Neuronal stem cell (in vitro differentiated cells): ENCODE measurements at places on chromosomes 12 and 14.
A peak's percentile ranks its signal among the peaks of the same experiment; 100 is the strongest.

DNA sequence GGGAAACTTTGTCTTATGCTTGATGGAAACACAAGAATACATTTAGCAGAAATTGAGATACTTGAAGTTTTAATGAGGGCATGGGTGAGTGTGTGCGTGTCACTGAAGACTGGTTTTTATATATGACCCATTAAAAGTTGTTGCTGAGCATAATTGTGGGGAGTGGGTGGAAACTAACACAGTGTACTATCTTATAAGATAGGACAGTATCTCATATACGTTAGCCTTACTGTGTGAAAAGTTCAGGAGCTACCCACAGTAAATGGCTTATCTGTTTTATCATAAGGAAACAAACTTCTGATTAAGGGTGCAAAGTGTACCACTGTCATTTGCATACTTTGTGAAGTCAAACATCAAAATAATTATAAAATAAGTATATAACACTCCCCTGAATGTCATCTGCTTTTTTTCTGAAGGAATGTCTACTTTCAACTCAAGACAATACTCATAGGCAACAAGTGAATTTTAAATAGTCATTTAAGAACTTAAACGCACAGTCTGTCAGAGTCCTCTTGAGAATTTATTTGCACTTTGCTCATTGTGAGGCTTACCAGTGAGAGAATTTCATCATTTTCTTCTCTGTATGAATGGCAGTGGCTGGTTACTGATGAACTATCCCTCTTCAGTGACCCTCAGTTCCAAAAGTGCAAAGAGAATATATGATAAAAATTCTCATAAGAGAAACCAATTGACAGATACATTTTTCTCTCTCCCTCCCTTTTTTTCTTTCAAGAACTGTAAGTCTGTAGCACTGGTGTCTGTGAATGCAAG is 4.2 kb downstream of the PDE3A start:
- no peak for DNase-seq

DNA sequence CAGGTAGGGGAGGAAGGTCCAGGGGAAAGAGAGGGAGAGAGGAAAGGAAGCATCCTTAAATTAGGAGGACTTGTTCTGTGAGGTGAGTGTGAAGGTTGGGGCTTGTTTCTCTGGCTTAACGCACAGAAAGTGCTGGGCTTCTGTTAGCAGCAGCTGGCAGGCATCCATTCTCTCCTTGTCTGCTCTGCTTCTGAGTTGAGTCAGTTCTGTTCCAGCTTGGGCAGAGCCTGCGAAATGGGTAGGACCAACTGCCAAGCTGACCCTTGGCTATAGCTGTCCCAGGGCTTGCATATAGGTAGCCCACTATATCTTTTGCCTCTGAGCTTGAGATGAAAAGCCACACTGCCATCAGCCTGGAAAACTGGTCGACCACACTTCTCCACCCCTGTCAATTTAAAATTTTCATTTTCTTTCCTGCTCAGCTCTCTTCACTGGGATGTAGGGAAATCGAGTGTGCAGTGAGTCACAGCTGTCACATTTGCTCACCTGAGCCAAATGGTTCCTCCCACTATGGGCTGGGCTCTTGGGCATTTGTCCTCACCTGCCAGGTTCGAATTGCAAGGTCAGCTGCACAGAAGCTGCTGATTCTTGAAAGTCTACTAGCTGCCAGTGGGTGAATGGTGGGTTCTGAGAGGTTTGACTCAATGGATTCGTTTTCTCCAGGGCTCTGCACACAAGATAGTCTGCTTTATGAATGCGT is 256.4 kb upstream of the PWP1 start:
- DNase-seq: no peak

GRCh38 chr12:65156366-65156841 is 13.0 kb upstream of the LEMD3 start:
- no peak for DNase-seq

GRCh38 chr14:103064436-103064835 is 7.1 kb upstream of the CDC42BPB start:
- DNase-seq: no peak

DNA sequence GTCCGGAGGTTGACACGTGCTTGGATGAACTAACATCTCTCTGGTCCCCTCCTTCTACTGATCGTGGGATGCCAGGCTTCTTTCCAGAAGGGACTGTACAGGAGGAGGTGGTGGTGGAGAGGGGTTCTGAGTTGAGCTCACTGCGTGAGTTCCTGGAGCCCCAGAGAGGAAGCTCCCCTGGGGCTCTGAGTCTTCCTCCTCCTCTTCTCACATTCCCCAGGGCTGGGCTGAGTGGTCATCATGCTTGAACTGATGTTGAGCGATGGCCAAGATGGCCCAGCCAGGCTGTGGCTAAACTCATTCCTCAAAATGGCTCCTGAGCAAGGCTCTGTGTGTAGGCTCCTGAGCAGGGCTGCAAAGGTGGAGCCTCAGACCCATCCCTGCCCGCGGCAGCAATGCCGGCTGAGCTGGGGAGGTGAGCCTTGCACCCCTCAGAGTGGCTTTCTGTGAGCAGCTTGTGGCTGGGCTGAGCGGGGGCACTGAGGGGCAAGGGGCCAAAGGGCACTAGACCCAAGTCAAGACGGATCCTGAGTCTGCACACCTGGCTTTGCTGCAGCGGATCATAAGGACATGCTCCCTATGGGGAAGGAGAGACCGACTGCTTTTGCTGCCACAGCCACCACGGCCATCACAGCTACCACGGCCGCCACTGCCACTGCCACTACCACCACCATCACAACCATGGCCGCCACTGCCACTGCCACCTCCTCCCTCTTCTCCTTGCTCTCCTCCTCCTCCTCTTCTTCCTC is 35.4 kb downstream of the MEG3 start:
- DNase-seq: no peak

DNA sequence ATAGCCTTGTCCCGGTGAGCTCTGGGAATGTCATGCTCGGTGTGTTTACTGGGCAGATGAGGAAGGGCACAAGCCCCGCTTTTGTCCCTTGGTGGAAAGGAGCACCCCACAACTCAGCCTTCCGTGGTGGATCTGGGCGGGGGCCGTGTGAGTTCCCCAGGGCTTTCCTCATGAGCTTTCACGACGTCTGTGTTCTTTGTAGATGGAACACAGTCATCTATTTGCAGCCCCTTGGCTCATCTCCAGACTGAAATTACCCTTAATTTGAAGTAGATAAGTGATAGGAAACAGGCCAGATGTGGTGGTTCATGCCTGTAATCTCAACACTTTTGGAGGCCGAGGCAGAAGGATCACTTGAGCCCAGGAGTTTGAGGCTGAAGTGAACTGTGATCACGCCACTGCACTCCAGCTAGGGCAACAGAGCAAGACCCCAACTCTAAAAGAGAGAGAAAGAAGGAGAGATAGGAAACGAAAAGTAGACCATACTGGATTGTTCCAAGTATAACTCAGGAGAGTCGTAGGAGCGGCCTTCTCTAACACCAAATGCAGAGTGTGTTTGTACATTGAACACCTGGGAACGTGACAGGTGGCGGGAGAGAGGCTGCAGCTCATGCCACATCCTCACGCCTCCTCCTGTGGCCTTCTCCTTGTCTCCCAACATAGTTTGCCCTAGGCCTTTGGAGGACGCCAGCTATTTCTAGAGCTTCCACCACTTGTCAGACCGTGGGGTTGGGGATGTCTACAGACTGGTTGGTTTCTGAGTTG is 8.8 kb downstream of the P2RX4 start:
- no peak for DNase-seq

DNA sequence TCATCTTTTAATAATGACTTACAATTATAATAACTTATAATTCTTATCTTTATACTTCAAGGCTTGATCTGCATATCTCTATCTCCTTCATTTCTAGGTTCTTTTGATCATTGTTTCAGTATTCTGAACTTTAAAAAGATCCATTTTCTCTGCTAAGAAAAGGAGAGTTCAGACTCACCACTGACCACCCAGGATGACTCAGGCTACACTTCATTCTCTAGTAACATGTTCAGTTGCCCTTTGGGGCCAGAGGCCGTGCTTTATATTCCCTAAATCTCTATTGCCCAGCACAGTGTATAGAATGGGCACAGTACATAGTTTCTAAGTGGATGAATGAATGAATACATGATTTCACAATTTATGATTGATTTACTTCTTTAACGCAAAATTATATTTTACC is 268.7 kb downstream of the AKAP6 start:
- no peak for DNase-seq

- no peak for DNase-seq
Observed at GRCh38 chr12:130664252-130664651, 51.8 kb downstream of the RIMBP2 start.

- DNase-seq: no peak
Observed at GRCh38 chr12:116656306-116656705, 81.6 kb downstream of the SPRING1 start.

DNA sequence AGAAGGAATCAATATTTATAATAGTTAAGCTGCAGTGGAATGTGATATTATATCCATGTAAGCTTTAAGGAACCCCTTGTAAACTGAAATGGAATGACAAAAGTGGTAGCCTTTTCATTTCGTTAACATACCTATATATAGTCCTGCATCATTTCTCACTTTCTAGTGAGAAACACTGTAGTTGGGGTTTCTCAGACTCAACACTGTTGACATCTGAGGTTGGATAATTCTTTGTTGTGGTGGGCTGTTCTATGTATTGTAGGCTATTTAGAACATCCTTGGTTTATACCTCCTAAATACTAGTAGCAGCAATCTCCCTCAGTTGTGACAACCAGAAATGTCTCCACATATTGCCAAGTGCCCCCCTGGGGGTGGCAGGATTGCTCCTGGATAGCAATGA is 79.1 kb downstream of the RAD52 start:
- DNase-seq: no peak

DNA sequence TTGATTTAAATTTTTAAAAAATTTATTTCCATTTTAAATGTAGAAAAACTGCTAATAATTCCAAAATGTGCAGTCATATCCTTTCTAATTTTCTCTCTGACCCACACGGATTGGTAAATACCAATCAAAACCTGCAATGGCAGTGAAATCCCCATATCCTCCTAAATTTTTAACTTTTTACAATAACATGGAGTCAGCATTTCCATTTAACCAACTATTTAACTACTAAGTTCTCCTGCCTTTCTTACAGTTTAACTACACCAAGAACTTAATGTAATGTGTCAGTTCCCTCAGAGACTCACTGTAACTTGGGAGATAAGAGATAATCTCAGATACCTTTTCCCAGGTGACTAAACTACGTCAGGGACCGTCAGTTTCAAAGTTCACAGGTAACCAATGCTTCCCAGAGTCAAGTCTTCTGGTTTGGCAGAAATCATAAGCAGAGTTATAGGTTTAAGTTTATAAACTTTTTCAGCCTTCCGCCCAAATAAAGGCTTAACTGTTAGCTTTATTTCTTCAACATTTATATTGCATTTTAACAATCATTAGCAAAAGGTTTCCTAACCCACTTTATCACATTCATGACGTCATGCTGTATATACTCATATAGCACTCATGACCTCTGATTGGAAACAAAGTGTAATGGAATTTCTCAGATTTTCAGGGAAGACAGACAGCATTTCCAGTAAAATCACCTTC is 7.6 kb downstream of the KRAS start:
- no peak for DNase-seq

DNA sequence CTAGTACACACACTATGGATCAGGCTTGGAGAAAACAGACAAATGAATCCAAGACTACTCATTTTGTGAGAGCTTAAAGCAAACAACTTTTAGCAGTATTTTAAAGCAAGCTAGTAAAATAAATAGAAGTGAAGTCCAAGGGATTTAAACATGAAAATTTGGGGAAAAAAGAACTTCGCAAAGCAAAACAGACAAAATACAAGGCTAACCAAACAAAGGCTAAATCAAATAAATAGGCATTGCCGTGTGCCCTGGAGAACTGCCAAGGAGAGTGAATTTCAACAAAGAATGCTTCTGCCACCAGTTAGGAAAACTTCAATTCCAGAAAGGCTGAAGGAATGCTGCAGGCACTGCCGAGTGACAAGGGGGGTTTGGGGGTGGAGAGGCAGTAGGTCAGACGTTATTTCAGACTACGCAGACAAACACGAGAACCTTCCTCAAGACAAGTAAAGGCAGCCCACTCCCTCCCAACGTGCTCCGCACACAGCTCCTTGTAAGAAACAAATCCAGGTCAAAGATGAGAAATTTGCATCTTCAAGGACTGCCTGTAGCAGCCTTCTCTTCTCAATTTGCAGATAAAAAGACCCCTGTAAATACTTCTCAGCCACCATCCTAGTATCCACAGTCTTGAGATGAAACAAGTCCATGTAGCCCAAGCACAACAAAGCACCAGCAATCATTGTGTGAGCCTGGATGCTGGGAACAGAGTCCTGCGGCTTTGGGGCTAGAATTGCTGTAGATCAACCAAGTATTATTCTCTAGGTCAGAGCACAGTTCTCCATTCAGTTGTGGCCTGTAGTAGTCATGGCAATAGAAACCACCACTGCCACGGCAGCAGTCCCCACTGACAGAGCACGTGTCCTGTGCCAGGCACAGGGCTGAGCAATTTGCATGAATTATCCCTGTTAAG is 43.3 kb downstream of the EFCAB11 start:
- peak; percentile 12 for DNase-seq

- no peak for DNase-seq
Observed at GRCh38 chr14:71716041-71716772, 216.0 kb upstream of the RGS6 start.

DNA sequence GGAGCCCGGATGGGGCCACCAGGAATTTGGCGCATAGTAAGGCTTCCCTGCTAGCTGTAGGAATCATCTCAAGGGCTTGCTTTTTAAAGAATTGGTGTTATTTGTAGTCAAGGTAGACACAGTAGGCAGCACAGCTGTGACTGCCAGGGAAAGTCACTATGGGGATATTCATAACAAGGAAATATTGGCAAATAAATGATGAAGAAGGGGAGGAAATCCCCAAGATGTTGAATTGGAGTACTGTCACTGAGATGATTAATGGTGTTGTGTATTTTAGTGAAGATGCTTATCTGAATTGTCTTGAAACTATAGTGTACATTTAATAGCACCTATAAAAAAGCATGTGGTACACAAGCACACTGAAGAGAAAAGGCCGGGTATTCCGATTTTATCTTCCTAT is 118.9 kb downstream of the NPAS3 start:
- no peak for DNase-seq
